ENCODE measurements at places on chromosomes 12 and 14.

- no peak for DNase-seq
Measured at GRCh38 chr12:80776706-80777105, 60.0 kb downstream of the MYF5 start.

DNA sequence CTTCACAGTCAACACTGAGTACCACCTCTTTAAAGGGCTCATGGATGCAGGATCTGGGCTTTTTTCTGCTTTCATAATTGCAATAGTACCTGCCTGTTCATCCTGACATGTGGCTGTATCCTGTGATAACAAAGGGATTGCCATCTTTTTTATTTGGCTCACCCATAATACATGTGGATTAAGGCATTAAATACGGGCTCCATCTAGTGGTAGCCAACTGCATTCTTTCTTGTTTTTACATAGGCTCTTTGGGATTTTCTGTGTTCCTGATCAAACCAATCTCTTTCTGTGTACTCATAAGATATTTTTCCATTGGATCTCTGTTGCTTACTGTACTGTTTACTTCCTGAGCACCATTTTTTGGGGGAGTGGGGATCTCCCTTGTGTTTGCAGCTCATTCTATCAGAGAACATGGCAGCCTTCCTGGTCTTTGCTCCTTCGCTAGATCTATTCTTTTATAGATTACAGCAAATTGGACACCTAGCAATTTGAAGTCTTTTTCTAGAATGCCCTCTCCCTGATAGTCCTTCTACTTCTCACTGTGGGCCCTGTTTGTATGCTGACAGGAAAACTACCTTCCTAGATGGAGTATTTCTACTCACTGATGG lies 723.4 kb upstream of the MDGA2 start:
- peak; percentile 29 for DNase-seq

DNA sequence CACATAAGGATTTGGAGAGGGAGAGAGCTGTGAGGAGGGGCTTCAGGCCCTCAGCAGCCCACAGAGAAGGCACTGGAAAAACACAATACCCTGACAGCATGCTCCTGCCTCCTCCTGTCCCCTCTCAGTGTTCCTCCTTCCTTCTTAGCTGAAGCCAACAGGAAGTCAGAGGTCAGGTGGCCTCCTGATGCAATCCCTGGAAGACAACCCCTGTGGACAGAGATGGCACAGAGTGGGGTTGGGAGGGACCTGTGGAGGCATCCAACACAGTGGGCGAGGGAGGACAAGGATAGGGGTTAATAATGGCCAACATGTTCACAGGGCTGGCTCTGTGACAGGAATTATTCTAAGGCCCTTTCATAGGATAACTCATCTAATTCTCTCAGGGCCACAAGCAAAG lies 15.4 kb upstream of the IFI27L2 start:
- DNase-seq = no peak

DNA sequence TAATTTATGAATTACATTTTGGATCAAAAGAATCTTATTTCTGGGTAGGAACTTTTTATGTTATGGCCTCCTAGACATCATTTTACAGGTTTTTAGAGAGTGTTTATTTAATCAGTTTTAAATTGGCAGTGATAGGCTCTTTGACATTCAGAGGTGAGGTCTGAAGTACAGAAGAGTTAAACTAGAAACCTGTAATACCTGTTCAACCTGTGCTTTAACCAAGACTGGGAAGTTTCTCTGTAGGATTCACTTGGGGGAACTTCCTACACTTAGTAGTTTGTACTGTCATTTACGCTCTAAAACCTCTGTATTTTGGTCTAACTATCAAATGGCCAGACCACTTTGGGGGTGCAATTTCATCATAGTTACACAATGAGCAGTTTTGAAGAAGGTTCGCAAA lies 35.9 kb downstream of the PLEKHA5 start:
- DNase-seq = no peak

GRCh38 chr14:25150934-25151790 lies 101.2 kb upstream of the STXBP6 start:
- peak; percentile 74 for DNase-seq

GRCh38 chr12:79686171-79686570 lies 4.6 kb downstream of the PAWR start:
- DNase-seq = no peak

- no peak for DNase-seq
Measured at GRCh38 chr12:100485983-100486382, 12.3 kb downstream of the NR1H4 start.

DNA sequence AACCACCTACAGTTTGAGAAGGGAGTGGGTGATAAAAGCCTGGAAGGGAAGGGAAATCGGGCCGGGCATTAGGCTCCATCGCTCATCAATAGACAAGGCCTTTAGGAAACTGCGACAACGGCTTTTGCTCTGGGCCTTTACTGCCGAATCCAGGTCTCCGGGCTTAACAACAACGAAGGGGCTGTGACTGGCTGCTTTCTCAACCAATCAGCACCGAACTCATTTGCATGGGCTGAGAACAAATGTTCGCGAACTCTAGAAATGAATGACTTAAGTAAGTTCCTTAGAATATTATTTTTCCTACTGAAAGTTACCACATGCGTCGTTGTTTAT lies 261 bp upstream of the RNU7-1 start:
- peak; percentile 93 for DNase-seq

- DNase-seq = no peak
Measured at GRCh38 chr14:65348137-65348536, 64.4 kb upstream of the FUT8 start.

DNA sequence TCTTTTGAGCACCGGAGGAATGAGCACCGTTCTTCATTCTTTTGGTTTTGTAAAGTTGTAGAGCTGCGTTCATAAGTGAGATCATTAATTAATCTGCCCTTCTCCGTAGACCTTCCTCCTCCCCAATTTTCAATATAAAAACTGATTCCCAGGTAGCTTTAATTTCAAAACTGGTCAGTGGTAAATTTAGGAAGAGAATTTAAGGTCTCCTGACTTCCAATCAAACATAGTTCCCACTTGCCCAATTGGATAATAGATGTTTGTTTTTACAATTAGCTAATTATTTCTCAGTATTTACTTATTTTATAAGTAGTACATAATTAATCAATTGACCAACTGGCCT lies 27.2 kb upstream of the YBX3 start:
- no peak for DNase-seq

GRCh38 chr12:668090-668481 lies 4.8 kb upstream of the NINJ2 start:
- DNase-seq = no peak

DNA sequence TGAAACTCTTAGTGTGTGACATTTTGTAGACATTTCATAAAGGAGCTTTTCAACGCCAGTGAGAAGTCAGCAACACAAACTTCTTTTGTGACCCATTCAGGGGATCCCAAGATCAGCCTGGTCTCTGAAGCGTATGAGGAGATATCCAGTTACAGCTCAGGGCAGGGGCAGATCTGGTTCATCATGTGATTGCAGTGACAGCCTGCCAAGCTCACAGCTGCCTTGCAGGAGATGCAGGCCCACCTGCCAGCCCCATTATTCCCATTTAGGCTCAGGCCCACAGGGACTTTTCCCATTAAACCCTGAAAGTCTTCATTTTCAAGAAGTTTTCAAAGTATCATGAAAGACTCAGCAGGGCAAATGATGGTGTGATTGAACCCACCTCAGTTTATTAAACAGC lies 38.3 kb downstream of the SRGAP1 start:
- no peak for DNase-seq

- DNase-seq = no peak
Measured at GRCh38 chr12:131028587-131029338, 75.1 kb downstream of the ADGRD1 start.

GRCh38 chr12:132622437-132623071 lies 4.0 kb downstream of the P2RX2 start:
- DNase-seq = peak; percentile 77

DNA sequence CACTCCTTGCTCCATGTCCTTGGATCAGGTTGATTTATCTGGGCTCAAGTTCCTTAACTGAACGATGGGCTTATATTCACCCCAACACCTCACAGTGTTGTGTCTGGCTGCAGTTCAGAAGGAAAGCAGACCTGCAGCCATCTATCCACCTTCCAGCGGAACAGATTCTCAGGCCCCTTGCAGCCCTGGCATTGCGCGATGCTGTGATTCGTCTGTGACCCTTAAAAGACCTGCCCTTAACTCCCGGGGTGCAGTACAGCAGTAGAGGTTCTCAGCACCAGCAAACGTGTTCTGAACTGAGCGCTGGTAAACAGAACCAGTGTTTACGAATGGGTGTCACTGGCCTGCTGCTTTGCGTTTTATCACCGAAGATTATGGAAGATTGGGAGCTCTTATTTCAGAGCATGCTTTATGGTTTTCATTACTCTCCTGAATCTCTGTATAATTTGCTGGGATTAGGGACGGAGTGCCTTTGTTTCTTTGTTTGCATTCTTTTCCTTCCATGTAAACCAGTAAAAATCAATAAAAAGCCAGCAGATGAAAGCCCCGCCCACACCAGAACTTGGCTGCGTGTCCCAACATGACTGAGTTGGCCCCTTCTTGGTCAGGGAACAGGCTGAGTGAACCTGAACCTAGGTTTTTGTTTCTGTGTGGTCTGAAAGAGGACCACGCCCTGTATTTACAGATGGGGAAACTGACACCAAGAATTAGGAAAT lies 286.7 kb upstream of the CRY1 start:
- DNase-seq = peak; percentile 26

DNA sequence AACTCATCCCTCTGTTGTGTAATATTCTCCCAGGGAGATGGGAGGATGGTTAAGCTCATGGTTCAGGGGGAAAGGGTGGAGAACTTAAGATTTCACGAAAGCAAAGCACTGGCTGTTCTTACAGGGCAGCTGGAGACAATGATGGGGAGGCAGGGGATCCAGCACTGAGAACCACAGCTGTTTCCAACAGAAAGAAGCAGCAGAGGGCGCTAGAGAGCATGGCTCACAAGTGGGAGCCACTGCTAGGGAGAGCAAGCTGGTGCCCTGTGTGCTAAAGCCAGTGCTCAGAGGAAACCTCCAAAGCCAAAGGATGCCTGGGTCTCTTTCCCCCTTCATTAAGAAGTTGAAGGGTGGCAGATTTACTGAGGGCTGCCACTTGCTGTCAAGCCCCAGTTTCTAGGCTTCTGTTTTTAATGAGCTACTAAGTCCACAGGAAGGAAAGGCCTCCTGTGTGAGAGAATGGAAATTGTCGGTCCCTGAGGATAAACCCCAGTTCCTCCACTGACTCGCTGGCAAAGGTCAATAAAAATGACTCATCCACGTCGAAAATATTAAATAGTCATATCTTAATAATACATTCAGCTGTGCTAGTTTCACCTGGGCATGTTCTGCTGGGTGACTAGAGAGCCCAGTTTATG lies 199.7 kb downstream of the ANO2 start:
- DNase-seq = no peak

GRCh38 chr12:18224745-18225144 lies 36.6 kb upstream of the PIK3C2G start:
- DNase-seq = peak; percentile 27

DNA sequence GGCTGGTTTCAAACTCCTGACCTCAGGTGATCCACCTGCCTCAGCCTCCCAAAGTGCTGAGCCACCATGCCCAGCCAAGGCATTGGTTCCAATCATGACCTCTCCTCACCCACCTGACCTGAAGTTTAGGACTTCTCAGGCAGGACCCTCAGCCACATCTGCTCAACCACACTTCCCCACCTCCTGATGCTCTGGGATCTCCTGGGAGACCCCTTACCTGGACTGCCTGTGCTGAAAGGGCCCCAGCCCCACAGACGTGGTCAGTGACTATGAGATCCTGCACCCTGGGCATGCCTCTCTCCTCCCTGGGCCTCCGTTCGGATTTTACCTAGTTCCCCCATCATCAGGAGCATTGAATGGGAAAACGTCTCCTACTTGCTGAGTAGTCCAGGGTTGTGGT lies 18.0 kb downstream of the GSC start:
- DNase-seq = no peak

- DNase-seq = no peak
Measured at GRCh38 chr14:81341781-81342180, 58.3 kb downstream of the STON2 start.

DNA sequence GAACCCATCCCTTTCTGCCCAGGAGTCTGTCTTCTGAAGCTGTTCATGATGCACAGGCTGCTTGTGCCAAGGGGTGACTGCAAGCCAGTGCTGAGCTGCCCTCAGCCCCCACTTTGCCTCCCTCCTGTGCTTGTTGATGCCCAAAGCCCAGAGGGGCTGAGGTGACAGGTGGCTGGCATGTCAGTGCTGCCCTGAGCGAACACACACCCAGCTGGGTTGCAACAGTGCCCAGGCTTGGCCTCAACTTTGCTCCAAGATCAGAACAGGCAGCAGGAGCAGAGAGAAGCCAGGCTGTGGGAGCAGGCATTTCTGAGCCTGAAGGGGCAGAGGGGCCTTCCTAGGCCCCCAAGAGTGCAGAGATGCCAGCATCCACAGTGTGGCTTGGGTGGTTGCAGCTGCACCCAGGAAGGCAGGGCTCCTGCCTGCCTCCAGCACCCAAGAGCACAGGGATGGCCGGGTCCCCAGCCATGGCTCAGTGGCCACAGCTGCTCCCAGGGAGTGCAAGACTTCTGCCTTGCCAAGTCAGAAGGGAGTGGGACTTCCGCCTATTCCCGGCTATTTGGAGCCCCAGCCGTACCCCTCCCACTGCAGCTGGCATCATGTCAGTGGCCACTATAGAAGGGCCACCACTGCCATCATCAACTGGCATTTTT lies 83.1 kb downstream of the SLC16A7 start:
- DNase-seq = no peak

DNA sequence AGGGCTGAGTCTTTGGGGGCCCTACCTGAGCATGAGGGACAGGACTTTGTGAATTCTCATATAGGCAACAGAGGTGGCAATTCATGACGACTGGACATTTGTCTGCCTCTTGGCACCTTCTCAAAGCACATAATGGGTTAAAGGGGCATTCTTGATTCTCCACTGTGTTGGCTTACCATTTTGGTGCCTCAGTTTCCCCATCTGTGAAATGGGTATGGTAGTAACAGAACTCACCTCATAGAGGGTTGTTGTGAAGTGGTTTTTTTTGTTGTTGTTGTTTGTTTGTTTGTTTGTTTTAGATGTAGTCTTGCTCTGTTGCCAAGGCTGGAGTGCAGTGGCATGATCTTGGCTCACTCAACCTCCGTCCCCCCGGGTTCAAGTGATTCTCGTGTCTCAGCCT lies 106.0 kb downstream of the CHST11 start:
- DNase-seq = no peak

All from astrocyte (in vitro differentiated cells and primary cell).